ENCODE measurements at places on chromosomes 2 and 18.

DNA sequence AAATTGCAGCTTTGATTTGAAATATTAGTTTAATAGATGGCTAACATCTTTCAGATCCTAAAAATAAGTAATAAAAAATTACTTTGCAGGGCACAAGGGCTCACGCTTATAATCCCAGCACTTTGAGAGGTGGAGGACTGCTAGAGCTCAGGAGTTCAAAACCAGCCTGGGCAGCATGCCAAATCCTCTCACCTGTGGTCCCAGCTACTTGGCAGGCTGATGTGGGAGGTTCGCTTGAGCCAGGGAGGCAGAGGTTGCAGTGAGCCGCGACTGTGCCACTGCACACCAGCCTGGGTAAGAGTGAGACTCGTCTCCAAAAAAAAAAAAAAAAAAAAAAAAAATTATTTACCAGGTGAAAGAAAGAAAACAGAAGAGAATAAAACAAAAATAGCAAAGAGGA lies 449.8 kb downstream of the NRXN1 start:
- DNase-seq: no peak

GRCh38 chr2:149399934-149400615 lies 69.7 kb downstream of the LYPD6 start:
- no peak for DNase-seq

DNA sequence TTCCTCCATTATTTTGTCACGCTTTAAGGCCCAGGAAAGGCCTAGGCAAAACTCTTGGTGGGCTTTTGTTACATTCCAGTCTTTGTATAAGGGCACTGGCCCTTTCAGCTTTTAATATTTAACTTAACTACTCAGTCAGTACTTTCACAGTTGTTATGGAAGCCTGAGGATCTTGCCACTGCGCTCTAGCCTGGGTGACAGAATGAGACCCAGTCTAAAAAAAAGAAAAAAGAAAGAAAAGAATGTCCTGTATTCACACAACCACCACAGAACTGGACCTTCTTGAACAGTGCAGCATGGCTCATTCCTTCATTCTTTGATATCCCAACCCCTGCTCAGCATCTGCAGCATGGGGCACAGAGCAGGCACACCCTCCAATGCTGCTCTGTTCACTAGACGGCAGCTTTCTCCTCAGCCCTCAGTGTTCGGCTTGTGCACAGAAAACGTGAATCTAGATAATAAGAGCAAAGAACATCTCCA lies 93.4 kb upstream of the MSH2 start:
- DNase-seq: no peak

GRCh38 chr2:148207111-148207510 lies 186.2 kb downstream of the MBD5 start:
- no peak for DNase-seq

- DNase-seq: no peak
Measured at GRCh38 chr2:119248311-119248710, 24.7 kb downstream of the STEAP3 start.

DNA sequence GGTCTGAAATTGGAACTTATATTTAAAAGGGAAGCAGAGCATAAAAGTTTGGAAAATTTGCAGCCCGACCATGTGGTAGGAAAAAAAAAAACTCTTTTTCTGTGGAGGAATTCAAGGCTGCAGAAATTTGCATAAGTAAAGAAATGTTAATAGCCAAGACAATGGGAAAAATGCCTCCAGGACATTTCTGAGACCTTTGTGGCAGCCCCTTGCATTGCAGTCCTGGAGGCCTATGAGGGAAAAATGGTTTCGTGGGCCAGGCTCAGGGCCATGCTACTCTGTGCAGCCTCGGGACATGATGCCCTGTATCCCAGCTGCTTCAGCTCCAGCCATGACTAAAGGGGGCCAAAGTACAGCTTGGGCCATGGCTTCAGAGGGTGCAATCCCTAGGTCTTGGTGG lies 71.9 kb upstream of the SLC16A14 start:
- DNase-seq: no peak

- DNase-seq: no peak
Measured at GRCh38 chr2:235978022-235978421, 190.2 kb downstream of the GBX2 start.

DNA sequence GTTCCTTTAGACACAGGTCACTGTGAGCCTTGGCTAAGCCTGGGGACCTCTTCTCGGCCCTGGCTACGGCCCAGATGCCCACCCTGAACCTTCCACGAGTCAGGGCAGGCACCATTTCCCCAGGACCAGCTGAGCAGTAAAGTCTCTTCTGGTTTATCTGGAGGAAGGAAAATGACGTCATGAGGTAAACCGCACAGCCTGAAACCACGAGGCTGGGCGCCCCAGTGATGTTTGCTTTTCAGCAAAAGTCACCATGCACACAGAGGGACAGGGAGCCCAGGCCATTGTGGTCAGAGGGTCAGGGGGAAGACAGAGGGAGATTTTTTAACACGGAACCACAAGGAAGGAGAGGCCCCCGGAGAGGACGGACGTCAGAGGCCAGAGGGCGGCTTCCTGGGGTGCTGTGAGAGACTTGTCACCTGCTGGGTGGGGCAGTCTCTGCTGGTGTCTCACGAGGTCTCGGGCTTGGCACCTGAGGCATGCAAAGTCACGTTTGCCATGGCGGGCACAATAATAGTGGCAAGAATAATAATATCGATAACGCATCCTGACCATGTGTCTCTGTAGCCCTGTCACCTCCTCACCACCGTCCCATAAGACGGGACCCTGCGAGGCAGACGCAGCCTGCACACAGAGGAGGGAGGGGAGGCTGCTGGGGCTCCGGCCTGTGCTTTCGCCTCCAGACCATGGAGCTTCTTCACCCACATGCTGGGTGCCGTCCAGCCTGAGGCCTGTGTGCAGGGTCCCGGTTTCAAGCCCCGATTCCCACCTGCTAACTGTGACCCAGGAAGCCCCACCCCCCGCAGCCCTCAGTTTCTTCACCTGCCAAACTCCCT lies 33.2 kb upstream of the FOSL2 start:
- peak; percentile 84 for DNase-seq

- DNase-seq: no peak
Measured at GRCh38 chr2:62944362-62944761, 106.3 kb upstream of the OTX1 start.

DNA sequence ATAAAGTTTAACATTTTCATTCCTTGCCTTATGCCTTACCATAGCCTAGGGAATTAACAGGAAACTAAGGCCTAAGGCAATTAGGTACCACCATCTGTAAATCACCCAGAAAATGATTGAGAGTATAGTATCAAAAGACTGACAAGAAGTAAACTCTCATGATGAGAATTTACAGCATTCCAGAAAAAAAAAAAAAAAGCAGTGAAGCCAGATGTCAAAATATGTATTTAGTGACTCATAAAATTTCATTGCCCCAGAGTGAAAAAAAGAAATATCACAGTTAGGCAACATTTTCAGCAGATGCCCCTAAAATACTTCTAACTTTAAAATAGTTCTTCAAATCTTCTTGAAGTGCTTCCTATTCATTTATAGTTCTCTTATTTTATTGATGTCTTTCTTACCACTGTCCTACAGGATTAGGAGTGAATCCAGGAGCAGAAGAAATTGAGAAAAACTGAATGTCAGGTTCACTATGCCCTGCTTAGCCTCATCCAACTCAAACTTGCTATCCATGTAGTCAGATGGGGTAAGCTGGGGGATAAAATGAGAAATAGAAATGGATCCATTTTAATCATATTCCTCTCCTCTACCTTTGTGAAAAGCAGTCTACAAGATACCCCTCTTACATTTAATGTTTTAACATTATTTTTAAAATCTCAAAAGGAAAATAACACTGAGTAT lies 57.3 kb upstream of the TANK start:
- DNase-seq: no peak

- DNase-seq: no peak
Measured at GRCh38 chr2:149741646-149742045, 154.1 kb upstream of the MMADHC start.

GRCh38 chr2:101089942-101090799 lies 61.0 kb downstream of the TBC1D8 start:
- DNase-seq: no peak

DNA sequence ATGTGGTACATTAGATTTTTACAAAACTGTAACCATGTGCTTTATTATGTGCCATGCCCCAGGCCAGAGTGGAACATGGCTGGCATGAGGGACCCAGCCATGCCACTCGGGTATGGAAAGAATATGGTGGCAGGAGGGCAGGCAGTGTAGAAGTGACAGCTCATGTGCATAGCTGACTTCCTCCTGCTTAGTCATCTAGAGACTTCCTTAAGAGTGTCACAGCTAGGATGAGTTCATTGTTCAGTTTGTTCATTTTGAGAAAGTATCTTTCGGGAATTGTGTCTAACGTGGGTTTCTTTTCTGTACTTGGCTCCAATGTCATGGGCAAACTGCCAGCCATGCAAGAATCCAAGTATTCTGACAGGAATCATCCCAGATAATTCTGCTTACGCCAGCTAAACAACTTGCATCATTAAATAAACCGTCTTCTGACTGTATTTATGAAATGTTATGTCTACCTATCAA lies 94.3 kb upstream of the ITGB6 start:
- DNase-seq: peak; percentile 35

GRCh38 chr2:10873171-10873570 lies 38.6 kb upstream of the KCNF1 start:
- DNase-seq: no peak

GRCh38 chr2:216537366-216537765 lies 38.7 kb downstream of the RPL37A start:
- DNase-seq: no peak

GRCh38 chr2:147288131-147288530 lies 556.7 kb upstream of the ACVR2A start:
- no peak for DNase-seq

DNA sequence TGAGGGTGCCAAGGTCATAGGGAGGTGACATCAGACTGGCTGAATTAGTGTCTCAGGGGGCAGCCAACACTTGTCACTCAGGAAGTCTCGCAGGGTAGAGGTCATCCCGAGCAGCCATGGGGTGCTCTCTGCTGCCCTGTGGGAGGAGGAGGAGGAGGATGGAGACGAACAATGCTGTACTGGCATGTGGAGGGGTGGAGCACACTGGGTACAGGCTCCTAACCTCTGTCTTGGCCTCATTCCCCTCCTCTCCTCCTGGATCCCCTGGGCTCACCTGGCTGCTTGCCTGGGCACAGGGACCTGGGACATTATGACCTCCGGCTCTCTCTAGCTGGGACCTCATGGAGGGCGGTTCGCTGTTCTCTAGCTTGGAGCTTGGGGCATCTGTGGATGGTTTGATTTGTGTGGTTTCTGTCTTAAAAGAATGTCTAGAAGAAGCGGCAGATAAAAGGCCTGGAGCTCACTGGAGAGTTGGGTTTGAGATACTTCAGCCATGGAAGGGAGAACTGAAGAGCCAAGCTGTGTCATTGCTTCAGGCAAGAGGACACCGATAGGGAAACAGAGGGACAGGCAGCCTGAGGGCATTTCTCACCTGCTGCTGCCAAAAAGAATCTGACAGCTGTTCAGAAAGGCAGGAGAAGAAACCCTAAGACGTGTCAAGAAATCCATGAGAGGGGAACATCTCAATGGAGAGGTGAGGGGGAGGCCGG lies 133.1 kb downstream of the SEPTIN10 start:
- DNase-seq: no peak

DNA sequence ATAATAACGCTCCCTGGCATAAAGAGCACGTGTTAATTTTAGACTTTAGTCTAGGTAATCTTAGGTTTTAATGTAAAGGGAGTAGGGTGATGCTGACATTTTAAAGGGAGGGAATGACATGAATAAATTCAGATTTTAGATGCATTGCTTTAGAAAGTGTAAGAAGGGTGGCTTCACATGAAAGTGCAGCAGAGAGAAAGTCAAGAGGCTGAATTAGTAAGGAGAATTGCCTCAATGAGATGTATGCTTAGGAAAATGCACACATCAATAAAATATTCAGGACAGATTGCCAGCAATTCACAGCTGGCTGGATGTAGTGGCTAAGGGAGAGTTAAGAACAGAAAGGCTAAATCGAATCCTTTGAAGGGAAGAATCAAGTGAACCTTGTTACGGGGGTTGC lies 165.5 kb upstream of the CDH19 start:
- no peak for DNase-seq

DNA sequence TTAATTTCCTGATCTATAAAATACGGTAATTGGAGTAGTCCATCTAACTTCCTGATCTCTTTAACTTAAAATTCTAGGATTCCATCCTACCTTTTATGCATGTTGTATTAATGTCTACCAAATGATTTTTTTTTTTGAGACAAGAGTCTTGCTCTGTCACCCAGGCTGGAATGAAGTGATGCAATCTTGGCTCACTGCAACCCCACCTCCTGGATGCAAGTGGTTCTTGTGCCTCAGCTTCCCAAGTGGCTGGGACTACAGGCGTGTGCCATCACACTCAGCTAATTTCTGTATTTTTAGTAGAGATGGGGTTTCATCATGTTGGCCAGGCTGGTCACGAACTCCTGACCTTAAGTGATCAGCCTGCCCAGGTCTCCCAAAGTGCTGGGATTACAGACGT lies 47.8 kb downstream of the CFAP36 start:
- DNase-seq: no peak

GRCh38 chr18:57208047-57208446 lies 61.2 kb downstream of the BOD1L2 start:
- no peak for DNase-seq

DNA sequence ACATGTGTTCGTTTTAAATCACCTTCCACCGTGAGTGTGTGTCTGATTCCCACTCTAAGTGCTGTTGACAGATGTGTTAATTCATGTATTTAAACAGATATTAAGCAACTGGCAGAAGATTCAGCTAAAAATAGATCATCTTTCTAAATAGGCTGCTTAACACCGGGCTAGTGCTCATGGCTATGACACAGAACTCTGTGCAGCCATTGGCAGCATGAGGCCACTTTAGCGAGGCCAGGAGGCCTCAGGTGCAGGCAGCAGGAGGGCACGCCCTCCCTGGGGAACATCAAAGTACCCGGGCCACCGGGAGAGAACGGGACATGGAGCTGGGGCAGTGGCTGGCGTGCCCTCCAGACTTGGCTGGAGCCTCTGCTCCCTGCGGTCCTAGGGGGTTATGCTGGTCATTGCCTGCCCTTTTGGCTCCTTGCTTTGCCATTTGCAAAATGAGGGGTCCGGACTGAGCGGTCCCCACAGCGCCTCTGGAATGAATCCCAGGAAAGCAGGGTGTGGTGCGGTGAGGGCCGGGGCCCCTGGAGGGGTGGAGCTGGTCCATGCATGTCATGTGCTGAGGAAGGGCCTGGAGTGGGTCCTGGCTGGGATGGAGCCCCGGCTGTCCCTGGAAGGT lies 62.8 kb upstream of the HDAC4 start:
- DNase-seq: no peak

DNA sequence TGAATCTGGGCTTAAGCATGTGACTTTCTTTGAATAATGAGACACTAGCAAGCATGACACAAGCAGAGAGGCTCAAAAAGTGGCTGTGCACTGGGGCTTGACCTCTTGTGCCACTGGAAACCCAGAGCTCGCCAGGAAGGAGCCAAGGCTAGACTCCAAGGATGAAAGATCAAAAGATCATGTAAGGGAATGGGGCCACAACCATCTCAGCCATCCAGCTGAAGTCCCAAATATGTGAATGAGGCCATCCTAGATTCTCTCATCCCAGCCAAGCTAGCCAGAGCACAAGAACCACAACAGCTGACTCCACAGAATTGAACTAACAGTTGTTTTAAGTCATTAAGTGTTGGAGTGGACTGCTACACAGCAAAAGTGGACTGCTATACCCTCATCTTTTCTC lies 288.1 kb downstream of the CCDC178 start:
- DNase-seq: no peak

GRCh38 chr18:58362027-58362575 lies 266.8 kb downstream of the ALPK2 start:
- no peak for DNase-seq

- DNase-seq: no peak
Measured at GRCh38 chr2:226131299-226131784, 668.3 kb downstream of the IRS1 start.
